HFFc6 (cell line): ENCODE measurements at places on chromosomes 2 and 18.
A peak's percentile ranks its signal among the peaks of the same experiment; 100 is the strongest.

GRCh38 chr18:59013744-59014143 lies 125.9 kb upstream of the SEC11C start:
- DNase-seq = no peak

DNA sequence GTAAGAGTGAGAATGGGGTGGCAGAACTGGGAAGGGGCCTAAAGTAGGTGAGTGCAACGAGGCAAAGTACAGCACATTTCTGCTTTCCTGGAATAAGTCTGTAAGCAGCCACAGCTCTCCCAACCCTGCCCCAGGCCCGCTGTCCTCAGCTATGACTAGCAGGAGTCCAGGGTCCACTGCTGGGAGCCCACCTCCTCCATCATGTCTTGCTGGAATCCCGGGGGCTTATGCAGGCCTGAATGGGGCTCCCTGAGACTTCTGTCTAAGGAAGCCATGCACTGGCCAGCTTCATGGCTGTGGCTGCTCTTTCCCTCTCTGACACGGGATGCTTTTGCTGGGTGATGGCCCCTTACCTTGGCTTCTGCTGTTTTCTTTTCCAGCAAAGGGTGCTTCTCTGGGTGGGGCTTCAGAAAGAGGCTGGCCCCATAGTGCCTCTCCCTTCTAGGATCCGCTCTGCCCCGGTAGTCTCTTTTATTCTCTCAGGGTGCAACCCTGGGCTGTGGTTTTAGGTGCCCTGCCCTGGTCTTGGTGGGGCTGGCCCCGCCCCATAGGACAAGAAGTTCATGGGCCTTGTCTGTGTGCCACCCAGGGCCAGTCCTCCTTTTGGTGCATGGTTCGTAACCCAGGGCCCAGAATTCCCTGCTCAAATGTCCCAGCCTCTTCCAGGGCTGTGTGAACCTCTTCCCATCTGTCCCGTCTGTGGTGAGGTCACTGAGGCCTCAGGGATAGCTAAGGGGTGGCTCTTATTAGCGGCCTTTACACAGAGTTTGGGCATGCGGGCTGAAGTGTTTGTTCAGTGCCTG lies 33.8 kb upstream of the POLE4 start:
- DNase-seq = no peak

DNA sequence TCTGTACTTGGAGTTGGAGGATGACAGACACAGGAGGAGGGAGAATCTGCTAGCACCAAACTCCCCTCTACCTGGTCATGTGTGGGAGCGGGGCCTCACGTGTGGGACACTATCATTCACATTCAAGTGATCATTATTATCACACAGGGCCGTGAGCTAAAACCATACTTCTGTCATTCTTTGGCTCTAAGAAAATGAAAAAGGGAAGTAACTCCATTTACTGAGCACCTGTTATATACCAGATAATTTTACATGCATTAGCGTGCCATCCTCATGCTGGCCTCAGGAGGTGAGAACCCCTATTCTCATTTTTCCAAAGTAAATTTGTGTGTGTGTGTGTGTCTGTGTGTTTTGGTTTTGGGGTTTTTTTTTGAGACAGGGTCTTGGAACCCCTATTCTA lies 150.1 kb downstream of the GLI2 start:
- DNase-seq = no peak

DNA sequence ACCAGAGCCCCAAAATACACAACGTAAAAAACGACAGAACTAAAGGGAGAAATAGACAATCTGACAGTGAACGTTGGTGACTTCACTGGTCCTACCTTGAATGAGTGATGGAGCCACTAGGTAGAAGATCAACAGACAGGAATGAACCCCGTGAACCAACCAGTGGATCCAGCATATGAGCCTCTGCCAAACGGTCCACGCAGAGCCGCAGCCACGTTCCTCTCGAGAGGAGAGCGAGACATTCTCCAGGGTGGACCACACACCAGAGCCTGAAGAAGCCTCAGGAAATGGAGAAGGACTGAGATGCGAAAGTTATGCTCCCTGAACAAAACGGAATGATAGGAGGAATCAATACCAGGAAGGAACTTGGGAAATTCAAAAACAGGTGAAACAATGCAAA lies 178.4 kb downstream of the RTP5 start:
- DNase-seq = no peak

GRCh38 chr18:40878371-40878770 lies 1076.7 kb upstream of the PIK3C3 start:
- no peak for DNase-seq

GRCh38 chr18:30333310-30333709 lies 709.2 kb downstream of the DSC3 start:
- DNase-seq = no peak

- peak; percentile 10 for DNase-seq
These were observed 323.8 kb upstream of the GALNT5 start for GRCh38 chr2:156933645-156934225.

GRCh38 chr2:156057647-156058046 lies 274.9 kb downstream of the NR4A2 start:
- no peak for DNase-seq

- DNase-seq = no peak
These were observed 44.9 kb upstream of the SMIM21 start for GRCh38 chr18:75472396-75472795.

DNA sequence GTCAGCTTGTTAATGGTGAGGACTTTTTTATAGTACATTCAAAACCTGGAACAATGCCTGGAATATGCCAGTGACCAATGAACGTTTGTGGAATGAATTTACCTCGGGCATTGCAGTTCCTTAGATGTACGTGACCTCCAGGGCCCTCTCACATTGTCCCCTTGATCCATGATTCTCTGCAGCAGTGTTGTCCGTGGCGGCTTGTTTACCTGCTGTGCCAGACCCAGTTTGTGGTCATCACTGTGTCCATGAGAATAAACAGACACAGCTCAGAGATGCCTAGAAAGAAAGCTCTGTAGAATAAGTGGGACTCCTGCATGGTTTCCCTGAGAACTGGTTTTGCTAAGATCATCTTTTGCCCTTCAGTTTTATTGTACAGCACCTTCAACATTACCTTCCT lies 1132.2 kb downstream of the DPP10 start:
- DNase-seq = no peak

GRCh38 chr2:112092286-112093041 lies 37.4 kb downstream of the TMEM87B start:
- DNase-seq = peak; percentile 55

- no peak for DNase-seq
These were observed 40.5 kb upstream of the HS6ST1 start for GRCh38 chr2:128358941-128359731.

DNA sequence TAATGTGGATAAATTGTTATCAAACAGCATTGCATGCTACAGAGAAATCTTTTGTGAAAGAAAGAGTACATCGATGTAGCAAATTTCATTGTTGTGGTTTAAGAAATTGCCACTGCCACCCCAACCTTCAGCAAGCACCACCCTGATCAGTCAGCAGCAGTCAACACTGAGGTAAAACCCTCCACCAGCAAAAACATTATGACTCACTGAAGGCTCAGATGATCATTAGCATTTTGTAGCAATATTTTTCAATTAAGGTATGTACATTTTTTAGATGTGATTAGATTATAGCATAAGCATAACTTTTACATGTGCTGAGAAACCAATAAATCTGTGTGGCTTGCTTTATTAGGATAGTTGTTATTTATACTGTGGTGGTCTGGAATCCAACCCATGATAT lies 75.5 kb downstream of the ZNF385B start:
- no peak for DNase-seq

DNA sequence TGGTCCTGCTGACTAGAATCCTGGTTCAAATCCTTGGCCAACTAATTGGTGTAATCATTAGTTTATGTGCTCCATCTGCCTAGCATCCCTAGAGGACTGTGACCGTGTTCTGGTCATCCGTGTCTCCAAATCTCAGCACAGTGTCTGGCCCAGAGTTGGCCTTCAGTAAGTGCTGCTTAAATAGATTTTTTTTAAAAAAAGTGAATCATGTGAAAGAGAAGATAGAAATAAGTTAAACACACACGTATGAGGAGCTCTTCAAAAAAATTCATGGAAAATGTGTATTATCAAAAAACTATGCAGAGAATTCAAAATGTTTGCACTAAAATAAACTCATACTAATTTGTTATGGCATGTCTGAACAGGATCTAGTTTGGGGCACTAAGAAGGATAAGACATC lies 129.3 kb upstream of the TLK1 start:
- DNase-seq = no peak

DNA sequence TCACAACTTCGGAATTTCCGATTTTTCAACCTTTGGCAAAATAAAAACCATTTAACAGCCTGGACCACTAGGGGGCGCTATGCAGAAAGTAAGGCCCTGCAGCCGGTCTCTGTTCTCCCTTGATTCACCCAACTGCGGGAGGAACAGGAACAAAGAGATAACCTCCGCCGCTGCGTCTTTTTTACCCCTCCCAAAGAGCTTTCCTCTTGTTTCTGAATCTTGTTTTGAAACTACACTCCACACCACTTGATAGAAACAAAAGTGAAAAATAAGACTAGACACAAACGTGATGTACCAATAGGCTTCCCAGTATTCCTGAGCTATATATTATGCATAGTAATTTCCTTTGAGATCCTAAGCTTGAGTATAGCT lies 231.2 kb downstream of the MYO3B start:
- DNase-seq = peak; percentile 42

GRCh38 chr18:67924656-67925055 lies 408.1 kb upstream of the DSEL start:
- DNase-seq = no peak

DNA sequence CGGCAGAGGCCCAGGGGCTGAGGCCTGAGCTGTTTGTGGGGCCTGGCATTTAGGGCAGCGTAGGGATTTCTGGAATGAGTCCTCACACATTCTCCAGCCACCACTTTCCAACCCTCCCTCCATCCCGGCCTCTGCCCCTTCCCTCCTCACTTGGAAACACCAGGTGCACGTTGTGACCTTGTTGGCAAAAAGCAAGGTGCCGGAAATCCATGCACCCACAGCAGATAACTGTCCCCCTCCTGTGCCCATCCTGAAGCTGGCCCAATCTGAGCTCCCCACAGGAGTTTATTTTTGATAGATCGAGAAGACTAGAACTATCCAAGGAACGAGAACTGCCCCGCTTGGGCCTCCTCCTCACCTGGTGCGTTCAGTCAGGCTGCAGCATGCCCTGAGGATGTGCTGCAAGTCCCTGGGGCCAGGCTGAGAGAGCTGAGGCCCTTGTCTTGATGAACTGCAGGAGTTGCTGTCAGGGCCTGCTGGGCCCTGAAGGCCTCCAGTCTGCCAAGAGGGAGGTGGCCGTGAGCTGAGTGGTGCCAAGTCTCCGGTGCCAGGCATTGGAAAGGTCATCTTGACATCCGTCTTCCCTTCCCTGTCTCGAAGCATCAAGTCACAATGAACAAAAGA lies 55.8 kb downstream of the CTIF start:
- no peak for DNase-seq

- DNase-seq = no peak
These were observed 264.1 kb downstream of the CDH20 start for GRCh38 chr18:61597316-61597715.

- no peak for DNase-seq
These were observed 104.5 kb downstream of the UGGT1 start for GRCh38 chr2:128195435-128195984.

- DNase-seq = no peak
These were observed 63.0 kb upstream of the UXS1 start for GRCh38 chr2:106257135-106257534.

GRCh38 chr2:18398833-18399232 lies 161.6 kb downstream of the RDH14 start:
- DNase-seq = no peak

- no peak for DNase-seq
These were observed 42.6 kb upstream of the SDC1 start for GRCh38 chr2:20267529-20267928.

- DNase-seq = no peak
These were observed 9.8 kb downstream of the REL start for GRCh38 chr2:60891180-60891579.

- DNase-seq = peak; percentile 49
These were observed 163.5 kb downstream of the UXS1 start for GRCh38 chr2:106030287-106031268.

- DNase-seq = no peak
These were observed 33.1 kb downstream of the LHCGR start for GRCh38 chr2:48722391-48722790.

GRCh38 chr2:22110244-22110651 lies 986.5 kb downstream of the TDRD15 start:
- DNase-seq = no peak
